Astrocyte of the hippocampus (primary cell): ENCODE measurements at places on chromosomes 3 and 15.

- DNase-seq, result peak; percentile 29
Observed at GRCh38 chr3:65539616-65540015, 499.1 kb downstream of the MAGI1 start.

GRCh38 chr3:49972656-49973055 lies 32.7 kb downstream of the RBM6 start:
- DNase-seq, result no peak

- peak; percentile 13 for DNase-seq
Observed at GRCh38 chr3:73611176-73611575, 13.6 kb downstream of the PDZRN3 start.

DNA sequence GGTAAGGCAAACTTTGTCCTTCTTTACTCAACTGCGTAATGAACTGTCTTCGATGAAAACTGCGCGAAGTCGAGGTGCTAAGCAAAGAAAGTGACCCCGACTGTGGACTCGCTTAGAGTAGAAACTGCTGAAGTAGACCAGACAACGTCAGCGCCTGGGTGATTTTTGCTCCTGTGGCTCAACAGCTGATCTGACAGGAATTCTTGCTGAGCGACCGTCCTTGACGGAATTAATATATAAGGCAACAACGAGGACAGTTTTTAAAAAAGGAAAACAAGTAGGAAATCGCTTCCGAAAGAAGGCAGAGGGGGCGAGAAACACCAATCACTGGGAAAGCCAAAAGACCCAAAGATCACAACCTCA lies 541 bp downstream of the RPS27L start:
- DNase-seq, result peak; percentile 59

DNA sequence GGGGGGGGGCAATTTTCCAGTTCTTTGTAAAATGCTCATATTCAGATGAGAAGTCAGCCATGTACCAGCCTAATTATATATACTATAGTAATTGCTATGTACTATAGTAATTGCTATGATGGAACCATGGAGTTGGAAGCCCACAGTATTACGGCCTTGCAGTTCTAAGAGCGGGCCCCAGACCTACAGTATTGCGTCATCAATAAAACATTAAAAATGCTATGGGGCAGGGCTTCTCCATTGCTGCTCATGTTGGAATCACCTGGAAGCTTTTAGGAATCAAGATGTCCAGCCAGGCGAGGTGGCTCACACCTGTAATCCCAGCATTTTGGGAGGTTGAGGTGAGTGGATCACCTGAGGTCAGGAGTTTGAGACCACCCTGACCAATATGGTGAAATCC lies 443.7 kb upstream of the GRM7 start:
- no peak for DNase-seq

- DNase-seq, result no peak
Observed at GRCh38 chr3:122695927-122696561, 15.4 kb downstream of the PARP14 start.

DNA sequence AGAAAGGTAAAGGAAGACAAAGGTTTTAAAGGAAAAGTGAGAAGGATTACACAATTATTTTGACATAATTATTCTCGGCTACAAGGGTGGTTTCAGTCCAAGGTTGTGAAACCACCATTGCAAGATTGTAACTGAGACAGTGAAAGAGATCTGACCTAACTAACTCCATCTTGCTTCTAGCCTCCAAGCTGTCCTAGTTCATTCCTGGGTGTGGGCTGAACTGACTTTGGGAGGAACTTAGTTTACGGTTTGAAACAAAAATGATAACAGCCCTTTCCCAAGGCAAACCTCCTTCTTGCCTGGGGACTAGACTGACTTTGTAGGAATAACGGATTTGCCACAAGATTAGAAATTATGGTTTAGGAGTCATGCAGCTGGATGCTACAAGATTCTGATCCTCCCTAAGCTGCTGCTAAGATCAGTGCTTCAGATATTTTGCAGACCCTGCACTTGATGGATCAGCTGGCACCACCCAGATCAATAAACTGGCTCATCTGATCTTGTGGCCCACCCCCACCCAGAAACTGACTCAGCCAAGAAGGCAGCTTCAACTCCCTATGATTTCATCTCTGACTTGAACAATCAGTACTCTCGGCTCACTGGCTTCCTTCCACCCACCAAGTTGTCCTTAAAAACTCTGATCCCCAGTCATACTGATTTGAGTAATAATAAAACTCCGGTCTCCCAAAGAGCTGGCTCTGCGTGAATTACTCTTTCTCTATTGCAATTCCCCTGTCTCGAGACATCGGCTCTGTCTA lies 57.7 kb upstream of the AADACL2 start:
- no peak for DNase-seq

DNA sequence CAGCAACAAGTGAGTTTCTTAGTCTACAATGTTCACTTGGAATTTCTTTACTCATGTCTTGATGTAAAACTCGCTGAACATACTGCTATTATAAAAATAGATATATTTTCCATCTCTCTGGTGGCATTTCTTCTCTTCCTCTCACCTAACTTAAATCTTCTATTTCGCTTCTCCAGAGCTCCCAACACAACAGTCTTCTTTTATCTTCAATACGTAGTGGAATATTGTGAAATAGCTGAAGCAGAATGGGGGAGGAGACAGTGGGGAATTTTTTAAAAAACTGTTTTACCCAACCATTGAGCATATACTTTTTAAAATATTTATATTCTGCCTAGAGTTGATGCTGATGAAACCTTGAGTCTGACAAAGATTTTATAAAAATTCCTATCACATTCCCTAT lies 548.5 kb downstream of the RBMS3 start:
- no peak for DNase-seq

GRCh38 chr3:146715170-146715569 lies 110.0 kb upstream of the PLSCR5 start:
- DNase-seq, result peak; percentile 3

DNA sequence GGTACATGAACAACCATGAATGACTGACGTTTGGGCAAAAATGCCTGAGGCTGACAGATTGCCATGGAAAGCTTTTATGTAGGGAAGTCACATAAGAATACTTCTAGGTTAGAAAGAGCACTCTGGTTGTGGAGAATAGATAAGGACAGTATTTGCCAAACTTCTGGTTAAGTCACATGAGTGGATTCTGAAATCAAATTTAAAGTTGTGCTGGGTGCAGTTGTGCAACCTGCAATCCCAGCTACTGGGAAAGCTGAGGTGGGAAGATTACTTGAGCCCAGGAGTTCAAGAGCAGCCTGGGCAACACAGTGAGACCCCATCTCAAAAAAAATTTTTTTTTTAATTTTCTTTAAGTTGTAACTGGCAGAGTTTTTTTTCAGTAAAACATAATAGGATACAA lies 7.2 kb upstream of the ZNF148 start:
- no peak for DNase-seq

DNA sequence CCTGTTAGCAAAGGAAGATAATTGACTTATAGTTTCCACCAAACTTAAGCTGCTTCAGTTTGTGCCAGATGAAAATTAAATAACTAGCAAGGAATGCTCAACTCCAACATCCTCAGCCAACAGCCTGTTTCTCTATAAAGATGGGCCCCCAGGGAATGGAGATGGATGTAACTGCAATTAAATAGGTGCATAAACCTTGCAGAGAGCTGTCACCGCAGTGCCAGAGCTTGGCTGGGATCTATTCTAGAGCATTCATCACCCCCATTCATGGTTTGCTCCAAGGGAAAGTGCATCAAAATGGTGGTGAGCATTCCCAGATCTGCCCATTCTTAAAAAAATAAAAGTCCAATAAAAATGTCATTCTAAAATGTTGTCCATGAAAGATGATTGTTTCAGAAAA lies 19.7 kb upstream of the RORA start:
- no peak for DNase-seq

DNA sequence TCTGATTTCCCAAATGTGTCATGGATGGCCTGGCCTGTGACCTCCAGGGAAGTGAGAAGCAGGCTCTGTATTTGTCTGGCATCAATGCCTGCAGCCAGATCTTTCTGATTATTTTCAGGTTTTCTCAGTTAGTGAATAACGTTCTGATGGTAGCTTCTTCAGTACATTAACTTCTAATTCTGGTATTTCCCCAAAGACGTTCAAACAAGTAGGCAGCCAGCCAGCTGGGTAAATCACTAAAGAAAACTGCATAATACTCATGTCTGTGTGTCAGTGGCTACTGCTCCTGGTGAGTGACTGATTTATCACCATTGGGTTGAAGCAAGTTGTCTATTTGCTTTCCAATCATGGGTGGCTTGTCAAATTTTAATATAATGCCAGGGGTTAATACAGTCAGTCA lies 162.6 kb upstream of the PFN2 start:
- DNase-seq, result peak; percentile 11

- no peak for DNase-seq
Observed at GRCh38 chr3:128867200-128868125, 12.0 kb upstream of the ACAD9 start.

- DNase-seq, result no peak
Observed at GRCh38 chr15:83983634-83984458, 251.7 kb upstream of the GOLGA6L4 start.

DNA sequence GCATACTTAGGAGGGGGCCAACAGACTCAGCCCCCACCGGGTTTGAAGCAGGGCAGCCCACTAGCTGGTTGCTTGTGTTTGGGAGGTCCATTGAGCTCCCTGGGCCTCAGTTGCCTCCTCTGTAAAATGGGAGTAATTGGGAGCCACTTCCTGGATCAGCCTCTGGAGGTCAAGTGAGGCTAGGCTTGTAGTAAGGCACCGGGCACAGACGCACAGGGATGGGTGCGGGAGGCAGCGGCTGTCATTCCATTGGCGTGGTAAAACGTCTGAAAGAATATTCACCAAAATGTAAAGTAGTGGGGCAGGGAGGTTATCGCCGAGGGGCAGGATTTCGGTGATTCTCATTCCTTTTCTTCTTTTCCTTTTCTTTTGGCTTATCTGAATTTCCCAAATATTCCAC lies 64.6 kb downstream of the TLE3 start:
- no peak for DNase-seq

DNA sequence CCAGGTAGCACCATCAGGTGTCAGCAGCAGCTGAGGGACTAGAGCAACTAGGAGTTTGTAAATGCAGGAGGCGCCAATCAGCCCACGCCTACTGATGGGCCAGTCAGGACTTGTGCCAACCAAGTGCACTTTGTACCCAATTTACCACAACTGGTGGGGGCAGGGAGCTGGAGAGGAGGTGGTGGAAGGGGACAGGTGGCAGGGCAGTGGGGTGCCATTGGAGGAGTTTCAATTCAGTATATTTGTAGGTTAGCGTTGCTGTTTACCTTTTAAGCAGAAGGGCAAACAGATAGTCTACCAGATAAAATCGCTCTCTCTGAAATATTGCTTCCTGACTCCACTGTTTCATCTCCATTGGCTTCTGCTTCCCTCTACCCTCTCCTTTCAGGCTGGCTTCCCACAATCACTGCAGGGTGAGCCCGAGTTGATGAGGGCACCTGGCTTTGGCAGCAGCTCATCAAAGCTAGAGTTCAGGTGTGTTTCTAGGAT lies 75.7 kb downstream of the TRIM69 start:
- no peak for DNase-seq

- DNase-seq, result no peak
Observed at GRCh38 chr3:5103743-5104142, 18.3 kb upstream of the ARL8B start.

DNA sequence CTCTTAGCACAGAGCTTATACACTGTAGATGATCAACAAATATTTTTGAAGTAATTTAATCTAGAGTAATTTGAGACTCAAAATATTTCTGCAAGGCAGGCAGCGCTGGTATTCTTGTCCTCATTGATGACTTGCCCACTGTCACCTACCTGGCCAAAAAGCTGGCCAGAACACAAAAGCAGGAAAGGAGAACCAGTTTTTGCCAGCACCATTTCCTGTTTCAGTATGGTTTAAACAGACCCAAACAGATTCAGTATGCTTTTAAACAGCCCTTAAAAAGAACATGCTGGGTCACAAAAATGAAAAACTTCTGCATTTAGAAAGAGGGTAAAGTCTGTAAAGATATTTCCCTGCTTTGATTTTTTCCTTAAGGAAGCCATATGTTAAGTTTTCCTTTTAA lies 42.3 kb upstream of the ZNF280D start:
- DNase-seq, result no peak

- no peak for DNase-seq
Observed at GRCh38 chr3:50655009-50655830, 19.5 kb upstream of the DOCK3 start.

DNA sequence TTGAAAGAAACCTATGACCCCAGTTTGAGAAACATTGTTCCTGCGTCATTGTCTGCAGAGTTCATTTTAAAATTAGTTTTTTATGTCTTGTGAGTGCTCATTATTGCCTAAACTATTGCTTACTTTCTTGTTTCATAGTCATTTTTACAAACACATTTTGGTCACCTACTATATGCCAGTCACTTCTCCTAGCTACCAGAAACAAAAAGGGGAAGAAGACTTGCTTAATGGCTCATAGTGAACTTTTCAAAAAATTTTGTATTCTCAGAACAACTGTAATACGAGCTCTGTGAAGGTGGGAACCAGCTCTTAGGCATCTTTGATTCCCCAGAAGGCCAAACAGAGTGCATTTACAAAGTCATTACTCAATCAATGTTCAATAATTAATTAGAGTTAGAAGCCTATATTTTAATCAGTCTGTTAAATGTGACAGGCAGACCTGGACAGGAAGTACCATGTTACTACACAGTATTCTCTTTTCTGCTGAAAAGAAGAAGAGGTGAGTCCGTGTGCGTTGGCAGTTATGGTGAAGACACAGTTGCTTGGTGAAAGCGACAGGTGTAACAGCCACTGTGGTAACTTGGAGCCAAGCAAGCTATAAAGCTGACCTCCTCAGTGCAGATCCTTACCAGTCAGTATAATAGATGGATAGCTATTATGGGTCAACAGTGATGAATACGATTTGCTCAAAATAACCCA lies 46.6 kb downstream of the DPPA2 start:
- no peak for DNase-seq
